ENCODE measurements at places on chromosomes 16 and 17.

GRCh38 chr17:64585146-64585545 lies 77.0 kb downstream of the SMURF2 start:
- no peak for DNase-seq

DNA sequence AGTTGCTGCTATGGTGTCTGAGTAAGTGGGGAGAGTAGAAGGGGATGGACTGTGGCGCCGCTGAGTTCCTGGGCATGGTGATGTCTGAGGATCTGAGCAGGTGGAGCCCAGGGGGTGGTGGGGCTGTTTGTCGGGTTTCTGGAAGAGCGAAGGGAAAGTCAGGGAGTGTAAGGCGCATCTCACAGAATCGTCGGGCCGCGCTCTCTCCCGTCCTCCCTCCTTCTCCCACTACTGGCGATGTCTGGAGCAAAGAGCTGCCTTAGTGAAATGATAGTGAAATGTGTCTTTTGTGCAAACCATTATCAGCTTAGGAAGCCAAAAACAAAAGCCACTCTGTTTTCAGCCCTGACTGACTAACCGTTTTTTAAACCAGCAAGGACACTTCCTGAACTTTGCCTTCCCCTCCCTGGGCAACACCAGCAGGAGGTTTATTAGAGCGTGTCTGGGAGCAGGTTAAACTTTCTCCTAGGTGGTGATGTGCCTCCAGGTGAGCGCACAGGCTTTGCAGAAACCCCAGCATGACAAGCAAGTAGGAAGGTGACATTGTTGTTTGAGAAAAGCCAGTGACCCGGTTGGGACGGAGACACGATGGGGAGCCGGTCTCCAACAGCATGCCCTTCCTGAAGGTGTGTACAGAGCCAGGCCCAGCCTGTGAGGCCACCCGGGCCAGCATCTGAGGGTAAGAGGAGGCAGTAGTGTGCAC lies 49.1 kb downstream of the RAB11FIP3 start:
- DNase-seq: no peak

DNA sequence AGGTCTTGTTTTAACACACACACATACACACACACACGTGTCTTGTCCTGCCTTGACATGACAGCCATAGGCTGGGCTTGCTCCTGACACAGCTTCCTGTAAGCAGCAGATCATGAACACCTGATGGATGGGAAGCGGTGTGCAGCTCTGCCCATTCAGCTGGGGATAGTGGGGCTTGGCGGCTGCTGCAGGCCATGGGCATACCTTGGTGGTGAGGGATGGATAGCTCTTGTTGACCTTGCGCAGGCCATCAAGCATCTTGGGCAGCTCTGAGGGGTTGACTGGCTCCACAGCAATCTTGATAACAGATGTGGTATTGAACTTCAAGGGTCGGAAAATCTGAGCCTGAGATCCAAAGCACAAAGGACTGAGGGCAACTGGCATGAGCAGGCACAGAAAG lies 12.0 kb downstream of the HIGD1B start:
- DNase-seq: no peak

DNA sequence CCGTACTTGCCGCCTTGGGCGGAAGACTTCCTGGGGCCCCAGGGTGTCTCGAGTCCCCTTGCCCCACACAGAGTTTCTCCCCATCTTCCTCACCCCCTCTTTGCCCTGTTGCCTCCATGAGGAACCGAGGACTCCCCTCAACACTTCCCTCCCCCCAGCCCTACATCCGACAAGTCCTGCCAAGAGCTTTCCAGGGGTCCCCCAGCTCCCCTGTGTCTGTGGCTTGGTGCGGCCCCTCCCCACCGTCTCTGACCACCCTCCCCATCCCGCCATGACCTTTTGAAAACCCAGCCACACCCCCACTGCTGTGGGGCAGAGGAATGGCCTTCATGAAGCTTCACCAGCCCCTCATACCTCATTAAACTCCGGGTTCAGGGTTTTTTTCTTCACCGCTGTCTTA lies 11.4 kb downstream of the SCGB1C2 start:
- DNase-seq: no peak

DNA sequence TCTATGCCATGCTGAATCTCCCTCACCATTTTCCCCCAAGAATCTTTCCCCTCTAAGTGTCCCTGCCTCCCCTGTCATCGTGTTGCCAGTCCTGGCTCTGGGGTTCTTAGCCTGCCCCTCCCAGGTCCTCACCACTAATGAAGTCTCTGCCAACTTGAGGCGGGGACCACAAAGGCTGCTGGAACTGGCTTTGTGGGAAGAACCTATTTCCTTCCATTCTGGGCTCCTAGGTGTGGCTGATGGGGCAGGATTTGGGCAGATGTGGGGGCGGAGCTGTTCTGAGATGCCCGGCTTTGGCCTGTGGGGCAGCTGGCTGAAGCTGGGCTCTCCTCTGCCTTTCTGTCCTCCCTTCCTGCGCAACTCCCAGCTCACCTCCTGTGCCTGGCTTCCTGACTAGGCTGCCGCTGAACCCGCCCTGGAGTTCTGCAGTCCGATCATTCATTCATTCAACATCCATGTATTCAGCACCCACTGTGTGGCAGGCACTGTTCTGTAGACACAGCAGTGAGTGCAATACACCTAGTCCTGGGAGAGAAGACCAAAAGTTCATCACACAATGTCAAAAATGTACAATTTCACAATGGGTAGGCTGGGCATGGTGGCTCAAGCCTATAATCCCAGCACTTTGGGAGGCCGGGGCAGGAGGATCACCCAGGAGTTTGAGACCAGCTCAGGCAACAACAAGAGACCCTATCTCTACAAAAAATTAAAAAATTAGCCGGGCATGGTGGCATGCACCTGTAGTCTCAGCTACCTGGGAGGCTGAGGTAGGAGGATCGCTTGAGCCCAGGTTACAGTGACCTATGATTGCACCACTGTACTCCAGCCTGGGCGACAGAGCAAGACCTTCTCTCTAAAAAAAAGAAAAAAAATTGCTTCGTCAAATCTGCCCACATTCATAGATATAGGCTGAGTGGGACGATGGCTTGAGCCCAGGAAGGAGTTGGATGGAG lies 1.9 kb upstream of the SNN start:
- no peak for DNase-seq

DNA sequence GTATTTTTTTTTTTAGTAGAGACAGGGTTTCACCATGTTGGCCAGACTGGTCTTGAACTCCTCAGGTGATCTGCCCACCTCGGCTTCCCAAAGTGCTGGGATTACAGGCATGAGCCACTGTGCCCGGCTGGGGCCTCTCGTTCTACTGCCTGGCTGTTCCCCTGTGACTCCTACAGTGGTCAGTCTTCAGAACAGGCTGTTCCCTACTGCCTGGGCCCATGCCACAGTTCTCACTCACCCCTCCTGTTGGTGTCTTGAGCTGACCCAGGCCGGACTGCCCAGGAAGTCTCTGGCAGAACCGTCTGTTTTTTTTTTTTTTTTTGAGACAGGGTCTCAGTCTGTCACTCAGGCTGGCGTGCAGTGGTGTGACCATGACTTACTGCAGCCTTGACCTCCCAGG lies 3.3 kb downstream of the CDK3 start:
- DNase-seq: no peak

GRCh38 chr17:71337938-71338337 lies 782.9 kb upstream of the SOX9 start:
- DNase-seq: no peak

DNA sequence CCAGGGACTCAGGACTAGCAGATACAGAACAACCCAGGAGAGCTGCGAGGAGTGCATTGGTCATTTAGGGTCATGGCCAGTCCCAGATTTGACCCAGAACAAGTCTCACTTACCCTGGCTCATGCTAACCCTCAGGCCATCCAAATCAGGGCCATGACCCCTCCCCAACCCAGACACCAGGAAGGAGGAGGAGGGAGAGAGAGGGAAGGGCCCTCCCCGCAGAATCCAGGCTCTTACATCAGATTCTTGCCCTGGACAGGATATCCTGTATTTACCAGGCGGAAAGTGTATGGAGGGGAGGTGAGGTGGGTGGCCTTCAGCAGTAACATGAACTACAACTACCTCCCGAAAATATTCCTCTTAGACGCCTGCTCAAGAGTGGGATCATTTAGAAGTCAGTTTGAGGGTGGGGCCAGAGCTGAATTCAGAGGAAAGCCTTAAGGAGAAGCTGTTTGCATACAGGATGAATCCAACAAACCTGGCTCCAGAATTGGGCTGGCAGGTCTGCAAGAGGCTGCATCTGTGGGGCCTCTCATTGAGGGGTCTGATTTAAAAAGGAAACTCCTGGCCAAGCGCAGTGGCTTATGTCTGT lies 2.1 kb downstream of the VAT1 start:
- DNase-seq: no peak

GRCh38 chr16:20867585-20867984 lies 32.6 kb downstream of the DCUN1D3 start:
- DNase-seq: no peak

DNA sequence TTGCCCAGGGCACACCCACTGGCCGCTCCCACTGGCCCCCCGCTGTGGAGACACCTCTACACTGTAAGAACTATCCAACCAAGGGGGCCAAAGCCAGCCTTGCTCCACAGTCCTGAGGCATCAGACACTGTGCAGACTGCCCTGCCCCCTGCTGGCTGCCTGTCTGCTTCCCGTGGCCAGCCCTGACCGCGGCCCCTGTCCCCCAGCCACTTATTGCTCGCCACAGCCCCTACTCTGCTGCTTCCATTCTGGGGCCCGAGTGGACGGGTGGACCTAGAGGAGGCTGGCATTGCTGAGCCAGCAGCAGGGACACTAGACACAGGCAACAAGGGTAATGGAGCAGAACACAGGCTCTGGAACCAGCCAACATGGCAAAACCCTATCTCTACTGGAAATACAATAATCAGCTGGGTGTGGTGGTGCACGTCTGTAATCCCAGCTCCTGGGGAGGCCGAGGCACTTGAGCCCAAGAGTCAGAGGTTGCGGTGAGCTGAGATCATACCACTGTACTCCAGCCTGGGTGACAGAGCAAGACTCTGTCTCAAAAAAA lies 19.7 kb upstream of the LRRC37A3 start:
- no peak for DNase-seq

DNA sequence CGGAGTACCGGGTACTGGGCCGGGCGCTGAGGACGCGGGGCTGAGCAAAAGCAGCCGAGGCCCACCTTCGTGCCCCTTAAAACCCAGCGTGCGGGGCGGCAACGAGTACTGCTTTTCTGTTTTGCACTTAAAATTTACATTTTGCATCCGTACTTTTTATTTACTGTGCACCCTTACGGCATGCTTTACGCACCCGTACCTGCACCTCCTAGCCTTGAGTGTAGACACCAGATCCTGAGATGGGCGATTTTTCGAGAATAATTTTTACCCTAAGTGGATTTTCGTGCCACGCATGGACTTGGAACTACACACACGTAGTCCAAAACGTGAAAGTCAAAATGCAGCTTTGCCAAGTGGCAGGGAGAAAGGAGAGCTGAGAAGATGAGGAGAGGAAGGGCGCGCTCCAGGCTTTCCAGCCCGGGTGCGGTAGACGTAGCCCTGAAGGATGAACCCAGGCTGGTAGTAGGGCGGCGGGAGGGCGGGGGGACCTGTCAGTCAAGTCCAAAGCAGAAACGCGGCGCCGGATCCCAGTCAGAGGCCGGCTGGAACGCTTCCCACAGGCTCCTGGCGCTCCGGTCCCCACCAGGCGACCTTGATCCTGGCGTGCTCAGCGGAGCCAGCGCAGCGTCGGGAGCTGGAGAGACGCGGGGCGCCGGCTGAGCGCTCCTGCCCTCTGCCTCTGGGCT lies 1.2 kb upstream of the CBLN1 start:
- no peak for DNase-seq

- DNase-seq: no peak
Observed at GRCh38 chr17:57744195-57745170, 616 bp downstream of the CCDC182 start.

GRCh38 chr16:82263521-82264143 lies 93.6 kb upstream of the MPHOSPH6 start:
- DNase-seq: no peak

DNA sequence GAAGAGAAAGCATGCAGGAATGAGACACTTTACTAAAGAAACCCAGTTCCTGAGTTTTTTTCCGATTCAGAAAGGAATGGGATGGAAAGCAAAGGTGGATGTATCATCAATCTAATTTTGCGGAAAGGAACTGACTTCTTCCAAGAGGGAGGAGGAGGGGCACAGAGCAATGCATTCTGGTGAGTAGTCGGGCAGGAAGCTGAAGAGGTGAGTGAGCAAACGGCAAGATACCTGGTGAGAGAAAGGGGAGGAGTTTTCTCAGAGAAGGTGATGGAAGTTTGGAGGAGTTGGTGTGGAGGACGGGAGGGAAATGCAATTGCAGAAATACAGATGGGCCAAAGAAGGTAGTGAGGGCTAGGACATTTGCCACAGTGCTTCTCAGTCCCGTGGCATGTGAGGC lies 713.2 kb downstream of the KCNJ2 start:
- DNase-seq: no peak

Data from stimulated activated CD8-positive, alpha-beta memory T cell treated with anti-CD3 and anti-CD28 coated beads, Interleukin-15, amount 100 ng/mL, for 4 hours (primary cell).